ENCODE measurements at places on chromosomes 6 and 20.

DNA sequence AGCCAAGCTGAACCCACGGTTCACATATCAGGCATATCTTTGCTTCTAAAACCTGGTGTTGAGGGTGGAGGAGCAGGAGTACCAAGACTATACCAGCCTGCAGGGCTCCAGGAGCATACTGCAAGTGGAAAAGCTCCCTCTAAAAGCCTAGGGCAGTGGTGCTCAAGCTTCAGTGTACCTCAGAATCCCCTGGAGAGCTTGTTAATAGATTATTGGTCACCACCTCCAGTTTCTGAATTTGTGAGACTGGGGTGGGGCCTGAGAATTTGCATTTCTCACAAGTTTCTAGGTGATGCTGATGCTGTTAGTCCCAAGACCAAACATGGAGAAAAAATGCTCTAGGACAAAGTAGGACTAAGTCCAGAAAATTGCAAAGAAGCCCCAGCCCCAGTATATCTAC is 65.4 kb downstream of the FILIP1 start:
- DNase-seq = no peak

- DNase-seq = peak; percentile 98
Measured at GRCh38 chr6:18207949-18208348, 52.7 kb downstream of the KDM1B start.

DNA sequence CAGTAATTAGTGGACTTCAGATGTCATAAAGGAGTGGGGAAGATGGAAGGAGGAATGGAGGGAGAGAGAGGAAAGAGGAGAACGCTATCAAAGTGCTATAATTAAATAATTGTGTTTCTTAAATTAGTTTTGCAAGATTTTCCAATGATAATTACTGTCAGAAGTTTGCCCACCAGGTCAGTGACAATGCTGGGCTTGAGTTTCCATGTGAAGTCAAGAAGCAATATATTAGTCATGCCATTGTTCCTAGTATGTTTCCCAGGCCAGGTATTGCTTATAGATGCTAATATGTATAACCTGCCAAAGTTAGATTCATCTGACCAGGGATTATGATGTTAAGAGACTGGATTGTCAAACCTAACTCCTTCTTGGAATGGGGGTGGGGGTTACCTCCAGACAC is 131.9 kb downstream of the GJA10 start:
- no peak for DNase-seq

- DNase-seq = no peak
Measured at GRCh38 chr20:4873396-4873795, 127.9 kb downstream of the SLC23A2 start.

DNA sequence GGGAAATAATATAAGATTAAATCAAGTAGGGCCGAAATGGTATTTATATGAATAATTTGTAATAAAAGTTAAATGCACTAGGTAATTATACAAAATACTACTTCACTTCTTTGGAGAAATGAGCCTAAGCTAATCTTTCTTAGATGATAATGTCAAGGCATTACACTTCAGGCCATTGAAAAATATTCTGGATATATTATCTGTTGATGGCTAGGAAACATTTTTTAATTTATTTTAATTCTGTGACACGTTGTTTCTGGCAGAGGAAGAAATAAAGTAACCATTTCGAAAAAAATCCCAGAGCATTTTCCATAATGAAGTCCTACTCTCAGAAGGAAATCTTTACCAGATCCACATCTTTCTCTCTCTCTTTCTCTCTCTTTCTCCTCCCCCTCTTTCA is 133.9 kb downstream of the MMUT start:
- no peak for DNase-seq

- DNase-seq = peak; percentile 26
Measured at GRCh38 chr20:29408034-29408695, 1849.3 kb upstream of the DEFB115 start.

DNA sequence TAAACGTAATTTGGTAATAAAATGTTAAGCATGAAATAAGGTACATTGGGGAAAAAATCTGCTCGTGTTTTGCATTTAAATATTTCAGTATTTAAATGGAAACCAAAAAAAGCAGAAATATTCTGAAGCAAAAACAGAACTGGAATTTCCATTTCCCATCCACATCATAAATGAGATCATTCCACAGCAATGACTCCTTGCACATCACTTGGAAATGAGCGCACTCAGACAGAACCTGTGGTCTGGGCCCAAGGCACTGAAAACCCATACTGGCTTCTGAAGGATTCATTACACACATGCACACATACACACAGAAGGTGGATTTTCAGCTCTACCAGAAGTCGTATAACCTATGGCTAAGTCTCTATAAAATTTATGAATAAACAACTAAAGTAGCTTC is 174.8 kb downstream of the IBTK start:
- DNase-seq = peak; percentile 65

- DNase-seq = no peak
Measured at GRCh38 chr20:14664101-14664500, 326.7 kb upstream of the FLRT3 start.

GRCh38 chr6:42378536-42378935 is 73.2 kb downstream of the TRERF1 start:
- DNase-seq = no peak

DNA sequence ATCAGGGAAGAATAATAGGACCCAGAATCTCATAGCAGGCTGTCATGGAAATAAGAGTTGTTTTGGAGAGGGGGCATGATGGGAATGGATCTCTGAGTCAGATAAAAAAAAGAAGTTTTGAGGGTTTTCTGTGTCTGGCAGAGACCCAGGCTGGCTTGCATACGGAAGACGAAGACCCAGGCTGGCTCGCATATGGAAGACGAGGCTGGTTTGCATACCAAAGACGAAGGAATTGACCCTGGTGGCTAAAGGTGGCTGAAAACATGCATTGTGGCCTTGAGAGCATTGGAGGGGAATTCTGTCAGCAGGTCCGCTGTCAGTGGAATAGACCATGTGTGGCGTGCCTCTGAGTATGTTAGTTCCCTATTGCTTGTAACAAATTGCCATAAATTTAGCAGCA is 335.1 kb downstream of the BTBD3 start:
- DNase-seq = no peak

- DNase-seq = no peak
Measured at GRCh38 chr6:925656-926213, 232.8 kb upstream of the EXOC2 start.

- DNase-seq = no peak
Measured at GRCh38 chr6:15708231-15708630, 45.4 kb upstream of the DTNBP1 start.

GRCh38 chr20:58611236-58612030 is 39.6 kb upstream of the STX16 start:
- no peak for DNase-seq

GRCh38 chr6:53714395-53714794 is 48.8 kb upstream of the KLHL31 start:
- no peak for DNase-seq

GRCh38 chr20:62156254-62156556 is 12.6 kb downstream of the SS18L1 start:
- DNase-seq = no peak

GRCh38 chr20:51059862-51060261 is 37.0 kb upstream of the KCNG1 start:
- DNase-seq = no peak

DNA sequence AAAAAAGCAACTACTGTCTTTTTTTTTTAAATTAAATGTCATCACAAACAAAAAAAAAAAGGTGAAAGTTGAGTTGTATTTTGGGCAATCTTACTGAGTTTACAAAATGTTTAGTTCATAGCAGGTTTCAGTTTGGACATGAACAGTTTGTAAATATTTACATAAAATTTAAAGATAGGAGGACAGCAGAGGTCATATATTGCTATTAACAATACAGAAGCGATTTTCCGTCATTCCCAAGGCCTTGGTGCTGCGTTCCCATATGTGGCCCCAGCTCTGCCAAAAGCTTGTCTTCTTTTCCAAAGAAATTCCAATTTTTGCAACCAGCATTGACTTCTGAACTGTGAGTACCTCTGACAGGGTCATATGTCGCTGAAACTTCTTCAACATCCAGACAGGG is 5.1 kb downstream of the BACH2 start:
- no peak for DNase-seq

GRCh38 chr20:3839328-3839727 is 7.3 kb upstream of the MAVS start:
- no peak for DNase-seq

DNA sequence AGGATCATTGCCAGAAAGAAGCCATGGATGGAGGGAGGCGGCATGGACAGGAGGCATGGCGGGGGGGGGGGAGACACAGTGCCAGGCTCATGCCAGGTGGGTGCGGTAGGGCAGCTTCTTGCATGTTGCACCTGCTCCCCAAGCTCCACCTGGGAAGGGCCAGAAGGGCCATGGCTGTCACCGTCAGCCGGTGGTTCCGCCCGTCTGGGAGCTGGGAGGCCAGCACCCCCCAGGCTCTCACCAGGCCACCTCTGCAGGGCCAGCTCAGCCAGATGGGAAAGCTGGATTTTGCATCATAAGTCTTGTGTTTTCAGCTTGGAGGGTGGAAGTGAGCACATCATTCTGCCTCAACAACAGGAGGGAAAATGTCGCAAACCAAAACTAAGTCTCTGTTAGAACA is 404.7 kb downstream of the TAF4 start:
- peak; percentile 60 for DNase-seq

DNA sequence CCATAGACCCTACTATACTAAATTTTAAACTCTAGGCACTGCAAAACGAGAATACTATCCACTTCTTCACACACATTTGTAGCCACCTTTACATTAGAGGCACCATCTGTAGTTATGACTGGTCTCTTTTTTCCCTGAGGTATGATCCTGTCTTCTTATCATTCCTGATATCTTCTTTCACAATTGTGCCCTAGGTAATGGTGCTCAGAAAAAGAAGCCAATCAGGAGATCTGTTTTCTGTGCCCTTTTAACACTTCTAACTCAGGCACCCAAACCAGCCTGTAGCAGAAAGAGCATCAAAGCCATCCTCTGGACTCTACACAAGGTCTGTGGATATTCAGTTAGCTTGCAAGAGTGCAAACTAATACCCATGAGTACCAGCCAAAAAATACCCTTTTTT is 149.7 kb upstream of the SGK1 start:
- DNase-seq = no peak

- no peak for DNase-seq
Measured at GRCh38 chr6:30200551-30201281, 12.5 kb downstream of the TRIM26 start.

DNA sequence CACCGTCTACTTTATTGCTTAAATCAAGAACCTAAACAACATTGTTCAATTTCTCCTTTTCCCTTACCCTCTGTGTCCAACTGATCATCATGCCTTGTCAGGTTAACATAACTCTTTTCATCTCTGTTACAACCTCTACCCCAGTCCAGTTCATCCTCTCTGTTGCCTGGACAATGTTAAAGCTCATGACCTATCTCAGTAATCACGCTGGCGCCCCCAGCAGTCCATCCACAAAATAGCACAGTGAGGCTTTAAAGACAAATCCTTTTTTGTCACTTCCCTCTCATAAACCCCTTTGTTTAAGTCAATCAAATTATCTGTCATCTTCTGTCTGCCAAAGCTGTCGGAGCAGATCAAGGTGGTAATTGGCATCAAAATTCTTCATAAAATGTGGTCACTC is 140.1 kb downstream of the QKI start:
- peak; percentile 47 for DNase-seq

GRCh38 chr20:1898482-1899240 is 3.5 kb downstream of the SIRPA start:
- no peak for DNase-seq

DNA sequence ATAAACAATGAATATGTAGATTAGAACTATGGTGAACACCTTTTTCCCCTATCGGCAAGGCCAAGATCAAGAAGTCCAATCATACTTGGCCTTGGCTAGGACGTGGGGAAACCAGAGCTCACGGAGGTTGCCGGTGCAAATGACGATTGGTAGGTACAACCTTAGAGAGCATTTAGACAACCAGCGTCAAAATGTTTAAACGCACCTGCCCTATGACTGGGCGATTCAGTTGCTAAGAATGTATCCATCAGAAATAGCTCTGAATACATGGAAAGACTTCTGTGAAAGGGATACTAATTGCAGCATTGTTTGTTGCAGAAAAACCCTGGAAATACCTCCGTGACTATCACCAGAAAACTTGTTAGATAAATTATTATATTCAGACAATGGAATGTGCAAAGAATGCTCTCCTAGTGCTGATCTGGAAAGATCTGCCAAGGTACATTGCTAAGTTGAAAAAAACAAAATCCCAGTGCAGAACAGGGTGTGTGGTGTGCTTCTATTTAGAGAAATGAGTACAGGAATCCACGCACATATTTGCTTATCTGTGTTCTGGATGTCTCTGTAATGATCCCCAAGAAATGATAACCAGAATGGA is 48.0 kb upstream of the PTPN1 start:
- no peak for DNase-seq

DNA sequence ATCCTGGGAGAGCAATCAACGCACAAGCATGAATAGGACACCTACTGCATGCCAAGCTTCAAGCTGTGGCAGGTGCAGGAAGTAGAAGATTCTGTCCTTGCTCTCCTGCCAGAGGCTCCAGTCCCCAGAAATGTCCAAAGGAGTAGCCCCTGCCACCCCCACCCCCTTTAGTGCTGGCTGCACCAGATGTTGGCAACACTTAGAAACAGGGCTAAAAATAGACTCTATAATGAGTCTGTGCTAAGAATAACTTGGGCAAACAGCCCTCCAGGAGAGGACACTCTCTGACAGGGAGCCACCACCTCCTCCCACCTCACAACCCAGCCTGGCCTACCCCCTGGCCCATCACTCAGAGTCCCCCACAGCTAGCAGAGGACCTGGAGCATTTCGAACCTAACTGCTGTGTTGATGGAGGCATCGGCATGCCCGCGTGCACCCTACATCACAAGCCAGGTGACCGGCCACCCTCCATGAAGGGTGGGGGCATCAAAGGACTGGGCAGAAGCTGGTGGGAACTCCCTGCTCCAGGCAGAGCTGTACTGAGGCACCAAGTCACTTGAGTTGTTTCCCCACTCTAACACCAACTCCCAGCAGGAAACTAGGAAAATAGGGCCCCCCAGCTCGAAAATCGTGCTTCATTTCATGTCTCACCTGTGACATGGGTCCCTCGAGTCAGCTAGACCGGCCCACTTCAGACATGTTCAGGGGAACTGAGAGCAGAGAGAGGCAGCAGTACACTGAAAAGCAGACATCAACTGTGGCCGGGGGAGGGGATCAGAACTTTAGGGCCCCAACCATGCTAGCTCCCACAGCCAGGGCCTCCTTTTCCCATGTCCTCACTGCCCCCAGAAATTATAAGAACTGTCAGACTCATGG is 18.7 kb downstream of the TFEB start:
- DNase-seq = no peak

DNA sequence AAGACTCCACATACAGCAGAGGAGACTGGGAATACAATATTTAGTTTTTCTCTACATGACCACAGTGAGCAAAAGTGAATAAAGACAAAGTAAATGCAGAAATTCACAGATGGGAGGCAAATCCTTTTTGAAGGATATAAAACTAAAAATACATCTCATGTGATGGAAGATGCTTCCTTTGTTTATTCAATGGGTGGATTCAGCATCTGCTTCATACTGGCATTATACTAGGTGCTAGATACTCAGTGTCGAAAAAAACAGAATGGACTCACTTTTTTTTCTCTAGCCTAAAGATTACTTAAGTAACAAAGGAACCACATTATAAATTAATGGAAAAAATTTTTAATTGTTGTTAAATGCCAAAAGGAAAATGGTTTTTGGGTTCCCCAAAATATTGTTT is 216.2 kb downstream of the TRDN start:
- DNase-seq = peak; percentile 24
